ENCODE measurements at places on chromosomes 6 and 20.

DNA sequence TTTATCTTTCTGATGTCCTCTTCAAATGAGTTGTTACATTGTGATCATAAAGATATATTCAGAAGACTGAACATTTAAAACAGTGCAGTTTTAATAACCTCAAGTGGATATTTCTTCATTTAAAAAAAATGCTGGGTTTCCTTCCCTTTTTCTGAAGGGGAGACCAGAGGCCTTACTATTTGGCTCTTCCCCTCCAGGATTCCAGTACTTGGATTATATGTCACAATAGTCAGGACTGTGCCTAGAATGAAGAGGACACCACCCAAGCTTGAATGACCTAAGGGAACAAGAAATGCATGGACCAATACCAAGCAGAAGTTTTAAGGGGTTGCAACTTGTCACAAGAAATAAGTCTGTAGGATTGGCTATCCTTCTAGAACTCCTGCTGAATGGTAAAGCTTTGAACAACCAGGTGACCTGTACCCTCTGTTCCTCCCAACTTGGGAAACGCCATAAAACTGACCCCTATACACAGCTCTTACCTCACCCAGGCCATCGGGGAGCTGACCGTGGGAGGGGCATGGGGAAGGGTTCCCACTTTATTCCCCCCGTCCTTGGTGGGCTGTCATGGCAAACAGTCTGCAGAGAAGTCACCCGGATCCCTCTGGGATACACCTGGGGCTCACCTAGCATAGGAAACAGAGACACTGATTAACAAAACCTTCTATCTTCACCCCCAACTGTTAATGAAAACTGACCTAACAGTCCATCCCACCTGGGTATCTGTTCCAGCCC is 2.0 kb downstream of the FRS3 start:
- DNase-seq, result no peak

GRCh38 chr6:35262596-35262995 is 3.1 kb downstream of the ZNF76 start:
- no peak for DNase-seq

- DNase-seq, result no peak
These were observed 12.9 kb downstream of the BANF2 start for GRCh38 chr20:17712708-17713107.

DNA sequence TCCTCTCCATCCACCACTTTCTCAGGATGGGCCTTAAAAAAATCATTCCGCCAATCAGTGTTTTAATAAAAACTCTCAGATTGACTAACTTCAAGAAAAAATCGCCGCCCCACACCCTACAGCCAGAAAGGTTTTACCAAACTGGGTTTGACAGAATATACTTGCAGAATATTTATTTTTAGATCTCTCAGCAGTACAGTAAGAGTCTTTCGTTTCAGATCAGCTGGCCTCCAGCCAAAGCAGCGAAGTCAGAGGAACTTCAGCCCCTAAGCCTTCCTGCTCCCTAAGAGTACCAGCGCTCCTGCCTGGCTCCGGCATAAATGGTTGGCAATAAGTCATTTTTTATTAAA is 24.7 kb downstream of the TBC1D7 start:
- DNase-seq, result peak; percentile 97

GRCh38 chr6:11525468-11526155 is 11.9 kb upstream of the TMEM170B start:
- DNase-seq, result no peak

DNA sequence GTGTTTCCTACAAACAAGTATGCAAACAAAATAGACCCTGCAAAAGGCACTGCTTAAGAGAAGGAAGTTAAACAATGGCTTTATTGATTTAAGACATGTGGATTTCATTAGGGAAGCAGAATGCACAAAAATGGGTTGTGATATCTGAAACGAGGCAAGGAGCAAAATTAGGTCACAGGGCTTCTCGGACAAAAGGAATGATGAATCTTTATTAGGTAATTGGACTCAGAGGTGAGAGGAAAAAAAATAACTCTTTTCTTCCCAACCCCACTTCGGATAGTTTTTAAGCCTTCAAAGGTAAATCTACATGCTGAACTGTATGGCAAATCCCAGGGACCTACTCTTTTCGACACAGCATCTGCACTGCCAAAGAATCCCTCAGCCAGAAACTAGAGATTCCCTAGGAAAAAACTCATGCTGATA is 183.0 kb upstream of the TAB2 start:
- no peak for DNase-seq

DNA sequence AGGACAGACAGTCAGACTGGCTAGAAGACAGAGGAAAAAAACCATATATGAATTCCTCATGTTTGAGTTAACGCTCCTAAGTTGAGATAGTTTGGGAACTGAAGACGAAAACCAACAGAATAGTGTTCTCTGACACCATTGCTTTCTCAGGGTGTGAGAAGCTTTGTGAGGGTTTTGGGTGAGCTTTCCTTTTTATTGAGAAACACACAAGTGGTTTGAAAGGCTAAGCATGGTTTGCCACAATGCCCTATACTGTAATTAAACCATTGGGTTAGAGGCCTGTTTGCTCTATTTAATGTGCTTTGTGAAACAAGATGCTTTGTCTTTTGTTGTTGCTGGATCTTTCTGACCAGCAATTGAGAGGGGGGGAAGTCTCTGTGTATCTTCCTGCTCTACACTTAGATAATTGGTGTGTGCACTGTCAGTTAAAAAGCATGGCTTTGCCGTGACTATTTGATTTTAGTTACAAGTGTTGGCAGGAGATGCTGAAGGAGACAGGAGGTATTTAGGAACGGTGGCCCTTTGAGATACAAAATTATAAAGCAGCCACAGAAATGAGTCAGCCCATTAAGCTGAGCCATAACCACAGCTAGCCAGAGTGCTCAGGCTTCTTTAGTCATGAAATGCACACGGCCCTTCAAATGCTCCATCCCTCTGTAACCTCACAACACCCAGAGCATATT is 273.0 kb upstream of the PREP start:
- DNase-seq, result no peak

- no peak for DNase-seq
These were observed 76.6 kb downstream of the YTHDF1 start for GRCh38 chr20:63139356-63139755.

DNA sequence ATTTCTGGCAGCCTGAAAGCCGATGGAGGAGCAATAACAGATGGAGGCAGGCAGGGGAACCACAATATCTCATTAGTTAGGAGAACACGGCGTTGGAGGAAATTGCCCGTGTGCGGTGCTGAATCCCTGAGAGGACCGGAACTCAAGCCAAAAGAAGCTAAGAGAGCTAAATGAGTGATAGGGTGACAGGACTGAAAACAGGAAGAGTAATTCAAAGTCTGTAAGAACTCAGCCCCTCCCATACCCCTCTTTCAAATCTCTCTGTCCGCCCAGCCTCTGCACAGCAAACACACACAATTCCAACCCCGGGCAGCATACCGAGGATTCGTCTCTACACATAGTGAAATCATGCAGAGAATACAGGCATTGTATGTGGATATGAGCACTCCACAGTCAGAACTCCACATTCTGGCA is 2.6 kb upstream of the IPCEF1 start:
- peak; percentile 13 for DNase-seq

All from RPMI8226 (cell line).